CD4-positive, alpha-beta T cell treated with Interleukin-1 beta for 1 hour (primary cell): ENCODE measurements at places on chromosomes 4 and X.

DNA sequence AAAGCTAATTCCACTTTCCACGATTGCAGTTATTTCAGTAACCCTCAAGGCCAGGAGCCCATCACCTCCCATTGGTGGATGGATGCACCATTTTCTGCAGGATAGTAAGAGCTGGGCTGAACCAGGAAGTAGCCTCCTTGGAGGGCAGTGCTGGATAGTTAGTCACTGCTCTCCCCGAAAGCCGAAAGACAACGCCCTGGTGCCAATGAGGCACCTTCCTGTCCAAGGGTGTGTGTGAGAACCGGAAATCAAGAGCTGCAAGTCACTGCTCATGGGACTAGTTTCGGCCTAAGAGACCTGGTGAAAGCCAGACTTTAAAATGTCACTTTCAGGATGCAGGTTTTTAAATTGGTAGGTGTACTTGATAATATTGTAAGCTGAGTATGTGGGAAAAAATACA is 203.8 kb upstream of the HS3ST1 start:
- no peak for DNase-seq

DNA sequence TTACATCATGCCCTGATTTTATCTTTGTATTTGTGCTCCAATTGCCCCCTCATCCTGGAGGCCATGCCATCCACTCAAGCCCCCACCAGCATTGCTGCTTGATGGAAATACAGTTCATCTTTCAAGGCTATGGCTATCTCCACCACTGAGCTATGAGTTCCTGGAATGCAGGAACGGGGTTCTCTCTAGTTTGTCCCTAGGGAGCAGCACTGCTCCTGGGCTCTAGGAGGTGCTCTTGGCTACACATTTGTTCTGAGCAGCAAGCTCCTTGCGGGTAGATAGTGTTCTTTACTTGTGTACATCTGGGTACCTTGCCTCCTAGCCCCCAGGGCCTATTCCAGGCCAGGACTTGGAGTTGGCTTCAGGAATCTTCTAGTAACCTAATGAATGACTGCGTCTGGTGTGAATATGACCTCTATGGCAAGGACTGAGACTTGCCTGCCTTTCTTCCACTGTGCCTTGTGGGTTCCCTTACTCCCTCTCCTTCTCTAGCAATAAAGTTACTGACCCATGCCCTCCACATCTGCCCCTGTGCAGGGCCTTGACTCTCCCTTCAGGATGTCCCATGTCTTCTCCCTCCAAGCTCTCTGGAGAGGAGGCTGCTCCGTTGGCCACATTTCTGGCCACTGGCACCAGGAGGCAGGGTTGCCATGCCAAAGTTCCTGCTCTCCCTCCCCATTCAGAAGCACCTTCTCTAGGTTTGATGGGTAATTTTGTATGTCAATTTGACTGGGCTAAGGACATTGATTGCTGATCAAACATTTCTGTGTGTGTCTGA is 7.6 kb downstream of the CITED1 start:
- no peak for DNase-seq

GRCh38 chrX:72273718-72274117 is 3.3 kb downstream of the RPS4X start:
- no peak for DNase-seq

DNA sequence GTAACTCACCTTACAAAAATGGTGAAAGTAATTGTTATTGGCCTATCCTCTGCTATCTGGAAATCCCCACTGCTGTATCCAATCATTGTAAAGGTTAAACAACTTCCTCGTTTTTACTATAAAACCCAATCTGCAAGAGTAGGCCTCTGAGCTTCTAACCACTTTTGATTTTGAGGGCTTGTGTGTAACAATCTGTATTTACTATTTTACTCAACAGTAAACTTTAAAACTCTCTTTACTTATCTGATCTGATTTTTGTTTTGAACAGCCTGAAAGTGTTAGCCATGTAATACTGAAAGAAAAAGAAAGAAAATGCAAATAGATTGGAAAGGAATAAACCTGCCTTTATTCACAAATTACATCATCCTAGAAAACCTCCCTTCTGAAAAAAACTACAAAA is 63.1 kb downstream of the SLC10A7 start:
- no peak for DNase-seq

DNA sequence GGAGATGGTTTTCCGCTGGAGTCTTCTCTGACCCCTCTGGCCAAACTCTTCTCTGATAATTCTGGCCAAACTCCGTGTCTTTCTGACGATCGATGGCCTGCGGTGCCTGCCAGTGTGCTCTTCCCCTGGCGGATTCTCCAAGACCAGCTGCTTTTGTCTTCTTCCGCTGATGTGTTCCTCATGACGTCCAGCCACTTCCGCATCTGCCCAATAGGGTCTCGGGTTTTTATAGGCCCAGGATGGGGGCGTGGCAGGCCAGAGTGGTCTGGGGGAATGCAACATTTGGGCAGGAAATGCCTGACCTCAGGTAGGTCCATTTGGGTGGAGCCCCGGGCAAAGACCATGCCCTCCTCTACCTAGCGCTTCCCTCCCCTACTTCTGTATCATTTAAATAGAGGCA is 1542.1 kb downstream of the STIM2 start:
- no peak for DNase-seq

GRCh38 chrX:81378560-81378959 is 176.7 kb downstream of the SH3BGRL start:
- no peak for DNase-seq

- DNase-seq = peak; percentile 91
Measured at GRCh38 chr4:40309250-40309774, 25.8 kb upstream of the CHRNA9 start.

- no peak for DNase-seq
Measured at GRCh38 chr4:14361084-14361483, 641.2 kb upstream of the CPEB2 start.

GRCh38 chr4:62948108-62948507 is 1461.1 kb downstream of the TECRL start:
- no peak for DNase-seq

- no peak for DNase-seq
Measured at GRCh38 chr4:87967193-87967592, 8.3 kb upstream of the SPP1 start.

DNA sequence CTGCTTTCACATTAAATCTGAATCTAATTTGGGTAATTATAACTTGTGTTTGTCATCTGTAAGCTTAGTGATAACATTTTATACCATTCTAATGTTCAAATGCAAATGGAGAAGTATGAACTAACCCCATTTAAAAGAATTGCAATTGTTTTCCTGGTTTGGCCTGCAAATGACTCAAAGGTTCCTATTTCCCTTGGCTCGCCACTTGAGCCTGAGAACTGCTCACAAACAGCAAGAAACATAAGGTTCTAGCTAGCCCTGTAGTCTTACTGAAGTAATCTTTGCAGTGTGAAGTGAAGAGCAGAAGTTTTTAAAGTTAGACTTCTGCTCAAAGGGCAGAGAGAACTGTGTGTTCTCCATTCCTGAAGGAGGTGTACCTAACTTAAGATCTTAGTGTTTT is 27.2 kb downstream of the UPRT start:
- no peak for DNase-seq

- DNase-seq = no peak
Measured at GRCh38 chr4:119623025-119623424, 5.6 kb downstream of the PDE5A start.

- no peak for DNase-seq
Measured at GRCh38 chr4:184064877-184065276, 152.8 kb downstream of the ENPP6 start.

DNA sequence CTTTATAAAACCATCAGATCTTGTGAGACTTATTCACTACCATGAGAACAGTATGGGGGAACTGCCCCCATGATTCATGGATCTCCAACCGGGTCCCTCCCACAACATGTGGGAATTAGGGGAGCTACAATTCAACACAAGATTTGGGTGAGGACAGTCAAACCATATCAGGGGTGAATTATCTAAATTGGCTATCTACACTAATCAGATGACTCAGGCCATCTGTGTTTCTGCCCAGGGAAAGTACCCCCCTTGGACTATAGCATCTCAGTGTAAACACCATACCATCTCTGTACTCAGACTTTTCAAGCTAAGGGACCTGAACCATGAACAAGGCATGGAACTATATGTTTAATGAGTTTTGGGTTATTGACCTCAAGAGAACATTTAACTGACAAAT is 76.8 kb downstream of the LNX1 start:
- DNase-seq = no peak

DNA sequence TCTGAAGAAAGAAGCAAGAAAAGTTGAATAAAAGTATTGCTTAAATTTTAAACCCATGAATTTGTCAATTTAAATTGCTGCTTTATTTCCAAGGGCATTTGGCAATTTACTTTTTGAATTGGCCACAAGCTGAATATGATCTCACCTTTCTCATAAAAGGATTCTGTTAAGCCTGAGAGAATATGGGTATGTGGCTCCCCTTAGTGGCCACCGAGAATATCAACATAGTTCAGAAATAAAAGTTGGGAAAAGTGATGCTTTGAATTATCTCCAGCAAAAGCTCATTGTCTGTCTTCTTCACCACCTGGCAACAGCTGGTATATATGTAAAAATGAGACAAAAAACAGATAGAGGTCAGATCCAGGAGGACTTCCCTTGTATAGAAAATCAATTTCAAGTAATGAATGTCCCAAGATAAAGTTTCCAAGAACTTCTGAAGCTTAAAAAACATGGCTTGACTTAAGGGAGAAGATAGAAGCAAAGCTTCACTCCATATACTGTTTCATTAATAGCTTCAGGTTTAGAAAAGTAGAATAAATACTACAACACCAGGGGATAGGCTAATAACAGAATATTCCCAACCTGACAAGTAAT is 290.7 kb upstream of the FAM241A start:
- no peak for DNase-seq

DNA sequence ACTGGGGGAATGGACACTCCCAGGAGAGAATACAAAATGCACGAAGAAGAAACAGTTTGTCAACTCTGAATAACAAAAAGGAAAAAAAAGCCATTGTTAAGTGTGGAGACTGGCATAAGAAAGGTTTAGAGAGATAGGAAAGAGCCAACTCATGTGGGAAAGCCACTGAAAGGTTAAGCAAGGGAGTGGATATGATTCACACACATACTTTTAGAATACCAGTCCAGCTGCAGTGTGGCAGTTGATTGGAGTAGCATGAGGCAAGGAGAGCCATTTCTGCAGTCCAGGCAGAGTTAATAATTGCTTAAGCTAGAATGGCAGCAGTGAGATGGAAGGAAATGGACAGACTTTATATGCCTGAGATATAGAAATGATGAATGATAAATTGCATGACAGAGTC is 36.9 kb upstream of the ADAD1 start:
- no peak for DNase-seq

- DNase-seq = no peak
Measured at GRCh38 chr4:55503169-55503568, 43.5 kb downstream of the CLOCK start.

GRCh38 chrX:19094654-19095053 is 27.6 kb downstream of the ADGRG2 start:
- DNase-seq = no peak

DNA sequence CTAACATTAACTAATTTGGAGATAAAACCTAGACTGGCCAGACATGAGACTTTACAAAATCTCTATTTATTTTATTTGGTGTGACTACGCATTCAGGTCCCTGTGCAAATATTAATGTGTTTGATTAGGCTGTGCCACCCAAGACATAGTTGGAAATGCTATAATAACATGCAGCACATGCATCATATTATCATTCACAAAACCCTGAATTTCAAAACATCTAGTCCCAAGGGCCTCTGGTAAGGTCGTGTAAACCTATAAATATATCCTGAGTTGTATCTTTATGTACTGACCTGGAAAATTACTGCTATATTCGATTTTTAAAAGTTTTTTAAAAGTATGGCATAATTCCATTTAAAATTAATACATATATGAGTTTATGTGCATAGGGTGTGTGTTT is 47.1 kb upstream of the FAT4 start:
- DNase-seq = no peak

- DNase-seq = no peak
Measured at GRCh38 chr4:98305576-98305975, 44.4 kb downstream of the RAP1GDS1 start.

DNA sequence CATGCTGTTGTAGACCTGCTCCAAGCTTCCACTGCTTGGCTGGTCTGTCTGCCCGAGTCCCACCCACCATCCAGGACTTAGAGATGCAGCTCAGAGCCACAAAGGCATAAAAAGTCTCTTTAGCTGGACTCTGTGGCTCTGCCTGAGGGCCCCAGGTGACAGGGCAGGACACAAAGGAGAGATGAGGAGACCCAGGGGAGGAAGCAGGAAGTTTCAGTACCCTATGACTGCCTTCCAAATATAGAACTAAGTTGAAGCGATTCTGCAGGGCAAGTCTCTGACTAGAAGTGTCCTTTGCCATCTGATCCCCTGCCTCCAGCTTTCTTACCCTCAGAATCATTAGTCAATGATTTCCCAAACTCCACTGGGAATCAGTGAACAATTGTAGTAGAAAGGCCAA is 11.2 kb upstream of the CXCR3 start:
- DNase-seq = no peak

GRCh38 chr4:183716302-183716701 is 57.2 kb downstream of the TRAPPC11 start:
- DNase-seq = no peak

DNA sequence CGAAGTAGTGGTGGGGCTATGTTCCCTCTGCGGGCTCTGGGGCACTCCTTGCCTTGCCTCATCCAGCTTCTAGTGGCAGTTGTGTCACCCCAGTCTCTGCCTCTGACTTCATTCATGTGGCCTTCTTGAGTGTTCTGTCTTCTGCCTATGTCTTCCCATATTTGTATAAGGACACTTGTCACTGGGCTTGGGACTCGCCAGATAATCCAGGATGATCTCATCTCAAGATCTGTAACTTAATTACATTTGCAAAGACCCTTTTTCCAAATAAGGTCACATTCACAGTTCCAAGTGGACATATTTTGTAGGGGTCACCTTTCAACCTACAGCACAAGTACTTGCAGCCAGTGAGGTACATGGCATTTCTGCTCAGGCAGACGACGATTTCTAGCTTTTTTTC is 30.3 kb upstream of the CLDN24 start:
- DNase-seq = no peak

- peak; percentile 59 for DNase-seq
Measured at GRCh38 chrX:154411981-154412340, 622 bp downstream of the TAFAZZIN start.

DNA sequence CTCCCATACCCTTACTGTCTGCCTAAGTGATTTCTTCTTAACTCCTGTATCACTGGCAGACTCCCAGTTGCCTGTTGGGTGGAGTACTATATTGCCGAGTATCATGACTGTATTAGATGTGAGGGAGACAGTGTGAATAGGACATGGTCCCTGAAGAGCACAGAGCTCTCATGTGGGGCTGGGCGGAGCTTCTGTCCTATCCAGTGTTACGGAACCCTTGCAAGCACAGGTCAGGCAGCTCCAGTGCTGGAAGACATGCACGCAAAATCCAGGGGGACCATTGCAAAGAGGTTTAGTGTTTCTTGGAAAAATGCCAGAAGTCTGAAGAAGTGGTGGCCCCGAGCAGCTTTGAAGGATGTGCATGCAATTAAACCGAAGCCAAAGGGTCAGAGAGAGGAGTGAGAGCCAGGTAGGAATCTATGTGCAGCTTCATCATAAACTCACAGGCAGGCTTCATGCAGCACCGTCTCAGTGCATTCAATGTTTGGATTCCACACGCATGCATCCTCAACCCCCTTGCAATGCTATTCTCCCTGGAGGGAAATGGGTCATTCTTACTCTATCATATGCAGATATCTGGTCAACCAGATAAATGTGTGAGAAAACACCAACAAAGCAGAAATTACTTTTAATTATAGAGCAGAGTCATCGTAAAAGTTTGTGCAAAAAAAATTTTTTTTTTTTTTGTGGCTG is 49.7 kb upstream of the DHRSX start:
- DNase-seq = no peak

- DNase-seq = no peak
Measured at GRCh38 chr4:104907074-104907649, 239.5 kb upstream of the TET2 start.

- DNase-seq = no peak
Measured at GRCh38 chr4:81436096-81436495, 35.6 kb downstream of the RASGEF1B start.

- DNase-seq = no peak
Measured at GRCh38 chrX:80806557-80806956, 3.1 kb downstream of the BRWD3 start.
